ENCODE measurements at places on chromosomes 6 and 20.

DNA sequence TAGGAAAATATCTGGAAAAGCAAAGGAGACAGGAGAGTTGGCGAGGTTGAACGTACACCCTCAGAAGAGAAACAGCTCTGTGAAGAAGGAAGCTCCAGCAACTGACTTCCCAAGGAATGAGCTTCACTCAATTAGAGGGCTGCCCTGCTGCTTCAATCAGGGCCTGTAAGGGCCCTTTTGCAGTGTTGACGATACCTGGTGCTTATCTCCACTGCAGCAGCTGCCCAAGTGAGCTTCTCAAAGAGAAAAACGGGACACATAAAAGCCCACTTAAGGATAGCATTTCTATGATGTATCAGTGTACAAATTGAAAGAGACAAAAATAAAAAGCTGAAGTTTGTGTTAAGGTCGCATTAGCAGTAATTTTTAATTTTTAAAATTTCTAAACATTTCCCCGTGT is 16.4 kb downstream of the SEC63 start:
- no peak for DNase-seq

- DNase-seq: no peak
Observed at GRCh38 chr6:132750455-132751248, 7.1 kb downstream of the VNN2 start.

DNA sequence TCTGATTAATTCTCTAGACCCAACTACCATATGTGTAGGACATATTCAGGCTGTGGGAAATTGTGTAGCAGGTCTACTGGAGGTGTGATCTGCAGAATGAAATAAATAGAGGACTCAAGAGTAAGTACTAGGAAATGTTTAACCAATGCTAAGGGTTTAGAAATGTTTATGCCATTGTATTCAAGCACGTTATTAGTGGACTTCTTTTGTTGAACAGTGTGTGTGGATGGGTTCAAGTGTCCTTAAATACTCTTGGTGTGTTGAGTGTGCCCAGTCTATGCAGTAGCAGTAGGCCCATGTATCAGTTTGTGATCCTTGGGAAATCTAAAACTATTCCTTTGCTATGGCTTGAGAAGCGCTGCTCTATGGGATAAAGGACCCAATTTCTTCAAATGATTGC is 112.1 kb downstream of the FARS2 start:
- no peak for DNase-seq

DNA sequence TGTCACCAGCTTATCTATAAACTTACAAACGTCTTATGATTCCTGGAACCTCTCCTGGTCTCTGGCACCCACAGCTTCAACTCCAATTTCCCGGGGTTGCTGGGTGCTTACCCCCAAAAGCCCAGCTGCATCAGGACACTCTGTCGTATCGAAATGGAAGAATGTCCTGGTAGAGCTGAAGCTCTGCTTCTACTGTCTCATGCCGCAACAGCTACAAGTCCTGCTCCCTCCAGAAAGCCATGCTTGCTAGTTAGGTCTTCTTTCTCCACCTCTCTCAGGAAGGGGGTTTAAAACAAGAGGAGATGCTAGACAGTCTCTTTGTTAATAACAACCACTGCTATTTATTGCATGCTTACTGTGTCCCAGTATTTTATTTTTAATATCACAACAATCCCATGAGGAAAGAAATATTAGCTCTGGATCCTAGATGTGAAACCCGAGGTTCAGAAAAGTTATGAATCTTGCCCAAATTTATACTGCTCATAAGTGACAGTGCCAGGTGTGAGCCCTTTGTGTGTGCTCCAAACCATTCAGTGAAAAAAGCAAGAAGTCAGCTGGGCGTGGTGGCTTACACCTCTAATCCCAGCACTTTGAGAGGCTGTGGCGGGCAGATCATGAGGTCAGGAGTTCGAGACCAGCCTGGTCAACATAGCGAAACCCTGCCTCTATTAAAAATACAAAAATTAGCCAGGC is 82.3 kb upstream of the GCM1 start:
- DNase-seq: no peak

- DNase-seq: no peak
Observed at GRCh38 chr6:105862936-105863607, 223.1 kb upstream of the PRDM1 start.

- DNase-seq: no peak
Observed at GRCh38 chr6:109083657-109084056, 11.0 kb downstream of the SESN1 start.

DNA sequence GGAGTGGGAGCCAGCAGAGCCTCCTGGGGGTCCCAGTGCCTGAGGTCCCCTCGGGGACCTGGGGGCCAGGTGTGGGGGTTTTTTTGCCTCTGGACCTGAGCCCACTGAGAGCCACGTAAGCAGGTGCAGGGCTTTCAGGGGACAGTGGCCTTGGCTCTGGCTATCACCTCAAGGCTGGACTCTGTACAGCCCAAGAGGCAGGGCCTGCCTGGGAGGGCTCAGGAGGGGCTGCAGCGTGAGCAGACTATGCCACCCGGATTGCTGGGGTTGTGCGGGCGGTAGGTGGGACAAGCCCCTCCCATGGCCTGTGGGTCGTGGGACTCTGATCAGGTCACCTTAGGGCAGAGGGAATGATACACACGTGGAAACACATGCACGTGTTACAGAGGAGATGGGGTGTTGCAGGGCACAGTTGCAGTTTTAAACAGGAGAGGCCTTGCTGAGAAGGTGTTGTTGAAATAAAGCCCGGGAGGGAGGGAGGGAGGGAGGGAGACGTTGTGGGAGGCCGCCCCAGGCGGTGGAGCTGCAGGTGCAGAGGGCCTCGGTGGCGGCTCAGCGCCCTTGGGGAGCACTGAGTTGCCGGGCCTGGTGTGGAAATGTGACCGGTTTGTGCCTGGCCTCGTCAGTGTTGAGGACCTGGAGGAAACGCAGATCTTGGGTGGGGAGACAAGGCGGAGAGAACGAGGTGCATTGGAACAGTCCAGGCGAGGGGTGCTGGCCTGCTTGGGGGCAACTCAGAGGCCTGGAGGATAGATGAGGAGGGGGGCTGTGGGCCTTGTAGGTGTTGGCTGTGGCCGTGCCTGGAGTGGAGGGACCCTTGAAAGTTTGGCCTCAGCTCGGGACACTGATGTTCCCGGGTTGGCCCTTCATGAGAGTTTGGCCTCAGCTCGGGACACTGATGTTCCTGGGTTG is 2.3 kb downstream of the TCEA2 start:
- DNase-seq: no peak

All from lower leg skin (tissue), 4 donors.